Activated CD8-positive, alpha-beta memory T cell treated with anti-CD3 and anti-CD28 coated beads for 1 hour (primary cell): ENCODE measurements at places on chromosomes 12 and 14.

GRCh38 chr14:20560961-20561360 lies at the start of gene RNASE9:
TSS of gene RNASE9 (minus strand) at chr14:20561047.
- DNase-seq, result no peak

DNA sequence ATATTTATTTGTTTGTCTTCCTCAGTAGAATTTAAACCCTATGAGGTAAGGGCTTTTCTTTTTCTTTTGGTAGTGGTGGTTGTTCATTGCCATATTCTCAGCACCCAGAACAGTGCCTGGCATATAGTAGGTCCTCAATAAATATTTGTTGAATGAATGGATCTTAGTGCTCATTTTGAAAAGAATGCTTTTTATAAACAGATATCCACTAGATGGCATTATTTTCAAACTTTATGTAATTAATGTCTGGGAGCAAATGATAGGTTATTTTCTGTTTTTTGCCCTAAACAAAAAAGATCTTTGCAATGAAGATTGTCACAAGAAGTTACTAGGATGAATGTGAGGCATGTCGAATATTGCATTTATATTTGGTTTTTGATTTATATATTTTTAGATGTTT lies 64.1 kb downstream of the RAD51B start:
- DNase-seq, result no peak

DNA sequence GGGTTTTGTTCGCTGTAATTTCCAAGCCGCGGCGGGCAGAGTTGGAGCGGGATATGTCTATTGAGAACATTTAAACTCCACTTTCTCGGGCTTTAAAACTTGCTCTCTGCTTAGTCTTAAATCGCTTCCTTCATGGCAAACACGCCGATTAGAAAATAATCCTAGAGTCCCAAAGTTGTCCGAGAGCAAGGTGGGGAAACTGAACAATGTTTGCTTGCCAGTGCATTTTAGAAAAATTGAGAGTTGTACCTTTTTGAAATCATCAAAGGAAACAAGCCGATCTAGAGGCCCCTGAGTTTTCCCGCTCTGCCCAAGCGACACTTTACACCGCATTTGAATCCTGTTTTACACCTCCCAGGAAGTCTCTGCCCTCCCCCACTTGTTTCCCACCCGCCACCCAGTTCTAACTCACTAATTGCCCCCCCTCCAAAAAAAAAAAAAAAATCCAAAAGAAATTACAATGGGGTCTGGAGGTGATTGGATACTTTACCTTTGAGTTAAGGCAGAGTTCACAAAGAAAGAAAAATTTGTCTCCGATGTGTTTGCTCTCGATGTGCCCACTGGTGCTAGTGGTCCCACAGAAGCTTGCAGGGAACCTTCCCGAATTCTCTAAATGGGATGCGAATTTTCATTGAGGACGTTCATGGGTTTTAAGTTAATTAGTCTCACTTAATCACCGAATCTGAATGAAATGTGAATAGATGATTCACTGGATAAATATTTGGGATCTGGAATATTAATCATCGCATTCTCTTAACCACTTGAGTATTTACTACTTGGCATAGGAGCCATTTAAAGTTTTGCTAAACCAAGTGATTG lies 2.3 kb downstream of the HMGA2 start:
- no peak for DNase-seq

DNA sequence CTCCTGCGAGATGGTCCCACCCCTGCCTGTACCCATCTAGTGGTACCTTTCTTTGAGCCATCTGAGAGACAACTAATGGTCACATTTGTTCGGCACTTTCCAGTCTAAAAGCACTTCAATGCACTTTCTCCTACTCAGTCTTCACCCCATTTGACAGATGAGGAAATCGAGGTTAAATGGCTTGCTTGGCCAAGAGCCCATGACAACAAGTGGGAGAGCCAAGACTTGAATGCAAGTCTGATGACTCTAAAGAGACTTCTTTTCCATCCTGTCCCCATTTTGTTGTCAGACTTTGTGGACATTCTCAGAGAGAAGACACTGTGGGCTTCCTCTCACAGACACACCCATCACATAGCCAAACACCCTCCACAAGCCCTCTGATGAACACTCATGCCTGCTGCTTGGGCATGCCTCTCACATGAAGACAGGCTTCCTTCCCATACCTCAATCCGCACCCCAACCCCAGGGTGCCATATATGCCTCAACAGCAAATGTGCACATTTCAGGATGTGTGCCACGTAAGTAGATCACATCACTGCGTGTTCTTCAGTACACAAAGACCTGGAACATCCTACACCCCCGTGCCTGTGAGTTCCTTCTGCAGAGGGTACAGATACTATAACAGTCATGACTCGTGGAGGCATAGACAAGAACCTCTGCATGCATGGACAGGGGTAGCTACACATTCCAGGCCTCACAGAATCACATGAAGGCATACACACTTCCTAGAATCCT lies 805 bp downstream of the MYH7 start:
- no peak for DNase-seq

GRCh38 chr14:67679006-67679405 lies 4.6 kb upstream of the VTI1B start:
- no peak for DNase-seq

DNA sequence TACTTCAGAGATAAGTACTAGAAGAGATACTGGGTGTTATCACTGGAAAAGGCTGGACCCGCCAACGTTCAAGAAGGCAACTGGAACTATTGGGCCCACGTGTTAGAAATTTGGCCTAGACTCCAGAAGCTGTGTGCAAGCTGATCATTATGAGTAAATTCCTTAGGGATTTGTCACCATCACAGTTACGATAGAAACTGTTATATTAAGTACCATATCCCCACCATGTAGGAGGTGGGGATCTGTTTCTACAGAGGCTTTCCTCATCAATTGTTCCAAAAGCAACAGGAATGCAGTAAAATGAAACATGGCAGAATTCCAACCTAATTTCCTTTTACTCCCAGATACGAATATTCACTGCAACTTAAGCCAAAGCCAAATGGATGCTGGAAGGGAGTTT lies 170.7 kb downstream of the NOVA1 start:
- no peak for DNase-seq

- DNase-seq, result no peak
Measured at GRCh38 chr12:113860950-113861349, 105.2 kb downstream of the RBM19 start.

DNA sequence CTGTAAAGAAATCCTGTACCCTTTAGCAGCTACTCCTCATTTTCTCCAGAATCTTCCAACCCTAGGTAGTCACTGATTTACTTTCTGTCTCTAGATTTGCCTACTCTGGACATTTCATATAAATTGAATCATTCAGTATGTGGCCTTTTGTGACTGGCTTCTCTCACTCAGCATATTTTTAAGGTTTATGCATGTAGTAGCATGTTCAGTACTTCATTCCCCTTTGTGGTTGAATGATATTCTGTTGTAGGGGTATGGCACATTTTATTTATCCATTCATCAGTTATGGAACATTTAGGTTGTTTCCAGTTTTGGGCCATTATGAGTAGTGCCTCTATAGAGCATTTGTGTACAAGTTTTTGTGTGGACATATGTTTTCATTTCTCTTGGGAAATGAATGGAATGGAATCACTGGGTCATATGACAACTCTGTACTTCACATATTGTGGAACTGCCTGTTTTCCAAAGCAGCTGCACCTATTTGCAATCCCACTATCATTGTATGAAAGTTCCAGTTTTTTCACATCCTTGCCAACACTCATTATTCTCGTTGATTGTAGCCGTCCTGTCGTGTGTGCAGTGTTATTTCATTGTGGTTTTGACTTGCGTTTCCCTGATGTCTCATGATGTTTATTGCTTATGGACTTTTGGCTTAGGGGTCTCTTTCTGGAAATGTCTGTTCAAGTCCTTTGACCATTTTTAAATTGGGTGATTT lies 57.2 kb downstream of the ATF7IP start:
- no peak for DNase-seq

GRCh38 chr14:74620497-74620921 lies 8.5 kb upstream of the LTBP2 start:
- DNase-seq, result no peak
